ENCODE measurements at places on chromosomes 1 and 21. TPM values are rescaled to one million over a fixed set of nuclear protein-coding genes. Genes with fewer than 3 reads are reported as not detected.
A peak's percentile ranks its signal among the peaks of the same experiment; 100 is the strongest.

The SLC6A9 gene
- 12.9 TPM for total RNA-seq

The IBA57 gene
- 3.7 TPM for total RNA-seq

The NBPF20 gene
- total RNA-seq = 2.5 TPM

The MYBPH gene
- total RNA-seq = not detected

The TNFSF4 gene
- total RNA-seq = 3.1 TPM

The SPSB1 gene
- 11.6 TPM for total RNA-seq

The NUF2 gene
- total RNA-seq = 60.3 TPM

The AGO4 gene
- 8.1 TPM for total RNA-seq

The TNNI3K gene
- total RNA-seq = 0.17 TPM

The MSH4 gene
- total RNA-seq = 0.10 TPM

The LEMD1 gene
- total RNA-seq = not detected

GRCh38 chr1:61184040-61184713 lies 101.8 kb downstream of the NFIA start:
- no peak for DNase-seq

GRCh38 chr1:237834461-237834860 lies 56.3 kb downstream of the ZP4 start:
- no peak for DNase-seq

GRCh38 chr21:32494934-32495709 lies 82.6 kb downstream of the EVA1C start:
- no peak for DNase-seq

DNA sequence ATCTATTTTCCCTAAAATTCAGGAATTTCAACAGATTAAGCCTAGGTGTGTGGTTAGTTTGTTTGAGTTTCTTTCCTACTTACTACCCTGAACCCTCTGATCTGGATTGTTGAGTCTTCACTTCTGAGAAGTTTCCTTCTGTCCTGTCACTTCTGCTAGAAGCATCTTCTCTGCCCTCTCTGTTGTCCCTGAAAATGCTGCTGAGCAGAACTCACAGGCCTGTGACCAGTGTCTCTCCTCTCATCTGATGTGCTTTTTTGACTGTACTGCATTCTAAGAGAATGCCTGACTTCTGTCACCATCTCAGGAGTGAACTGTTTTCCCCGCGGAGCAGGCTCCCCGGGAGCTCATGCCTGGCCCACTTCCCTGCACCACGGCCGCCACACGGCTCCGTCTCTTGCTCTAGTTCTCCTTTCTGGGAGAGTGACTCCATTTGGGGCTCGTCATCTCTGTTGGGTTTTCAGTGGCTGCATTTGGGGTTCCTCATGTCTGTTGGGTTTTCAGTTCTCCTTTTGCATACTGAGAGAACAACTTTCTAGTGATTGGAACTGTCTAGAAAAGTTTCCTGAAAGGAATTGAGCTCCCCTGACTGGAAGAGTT lies 77.9 kb downstream of the POFUT2 start:
- DNase-seq = no peak

- no peak for DNase-seq
Measured at GRCh38 chr1:217032715-217033367, 309.6 kb upstream of the ESRRG start.

GRCh38 chr1:156119503-156120209 lies 5.1 kb downstream of the LMNA start:
- no peak for DNase-seq

- DNase-seq = no peak
Measured at GRCh38 chr1:207752456-207752998, 673 bp downstream of the CD46 start.

DNA sequence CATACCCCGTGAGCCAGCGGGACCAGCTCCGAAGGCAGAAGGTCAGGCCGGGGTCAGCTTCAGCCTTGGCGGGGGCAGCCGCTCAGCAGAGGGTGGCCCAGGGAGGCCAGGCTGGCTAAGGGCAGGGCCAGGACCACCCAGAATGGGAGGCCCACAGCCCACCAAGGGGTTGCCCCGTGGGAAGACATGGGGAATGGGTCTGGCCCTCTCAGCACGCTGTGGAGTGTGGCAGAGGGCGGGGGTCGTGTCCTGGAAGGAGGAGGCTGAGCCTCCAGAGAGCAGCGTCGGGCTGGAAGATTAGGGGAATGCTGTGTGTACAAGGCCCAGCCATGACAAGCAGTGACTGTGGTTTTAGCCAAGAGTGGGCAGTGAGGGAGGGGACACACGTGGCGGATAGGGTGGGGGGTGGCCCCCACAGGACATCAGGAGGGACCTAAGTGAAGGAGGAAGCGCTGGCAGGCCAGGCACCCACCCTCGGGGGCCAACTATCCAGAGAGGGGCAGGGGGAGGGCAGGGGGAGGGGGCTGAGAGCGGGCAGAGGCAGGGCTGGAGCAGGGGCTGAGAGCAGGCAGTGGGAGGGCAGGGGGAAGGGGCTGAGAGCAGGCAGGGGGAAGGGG lies 43.9 kb upstream of the POFUT2 start:
- no peak for DNase-seq

DNA sequence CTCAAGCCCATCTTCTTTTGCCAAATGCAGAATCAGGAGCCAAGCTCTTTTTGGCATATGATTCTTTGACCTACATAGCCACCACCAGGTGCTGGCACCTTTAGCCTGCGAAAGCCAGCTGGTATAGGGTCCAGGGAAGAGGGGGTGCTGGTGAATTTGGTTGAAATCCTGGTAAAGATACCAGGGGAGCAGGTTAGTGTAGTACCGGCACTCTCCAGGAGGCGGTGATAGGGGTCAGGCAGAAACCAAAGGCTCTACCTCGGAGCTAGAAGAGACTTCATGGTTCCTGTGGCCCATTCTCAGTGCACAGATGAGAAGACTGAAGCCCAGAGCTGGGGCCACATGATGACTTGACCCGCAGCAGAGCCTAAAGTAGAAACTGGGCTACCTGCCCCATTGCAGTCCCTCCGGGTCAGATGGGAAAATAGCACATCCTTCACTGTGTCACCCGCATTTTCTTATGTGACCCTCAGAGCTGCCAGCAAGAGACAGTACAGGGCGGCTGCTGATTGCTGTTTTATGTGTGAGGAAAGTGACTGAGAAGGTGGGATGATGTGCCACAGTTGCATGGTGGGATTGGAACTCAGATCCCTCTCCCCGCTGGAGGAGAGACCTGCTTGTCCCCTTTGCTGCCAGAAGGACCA lies 36.0 kb upstream of the IL19 start:
- peak; percentile 40 for DNase-seq

DNA sequence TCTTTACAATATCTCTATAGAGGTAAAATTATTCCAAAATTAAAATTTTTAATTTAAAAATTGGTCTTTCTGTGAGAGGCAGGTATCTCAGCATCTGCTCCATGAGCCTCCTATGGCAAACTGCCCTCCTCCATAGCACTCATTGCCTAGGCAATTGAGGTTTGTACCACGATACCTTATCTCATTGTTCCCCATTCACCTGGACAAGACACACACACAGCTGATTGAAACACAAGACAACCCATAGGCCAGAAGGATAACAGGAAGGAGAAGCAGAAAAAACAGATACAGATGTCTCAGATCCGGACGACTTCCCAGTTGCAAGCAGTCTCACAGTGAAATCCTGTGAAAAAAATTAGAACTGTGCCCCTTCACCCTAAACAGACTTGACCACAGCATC lies 24.3 kb downstream of the RHBDL2 start:
- no peak for DNase-seq

DNA sequence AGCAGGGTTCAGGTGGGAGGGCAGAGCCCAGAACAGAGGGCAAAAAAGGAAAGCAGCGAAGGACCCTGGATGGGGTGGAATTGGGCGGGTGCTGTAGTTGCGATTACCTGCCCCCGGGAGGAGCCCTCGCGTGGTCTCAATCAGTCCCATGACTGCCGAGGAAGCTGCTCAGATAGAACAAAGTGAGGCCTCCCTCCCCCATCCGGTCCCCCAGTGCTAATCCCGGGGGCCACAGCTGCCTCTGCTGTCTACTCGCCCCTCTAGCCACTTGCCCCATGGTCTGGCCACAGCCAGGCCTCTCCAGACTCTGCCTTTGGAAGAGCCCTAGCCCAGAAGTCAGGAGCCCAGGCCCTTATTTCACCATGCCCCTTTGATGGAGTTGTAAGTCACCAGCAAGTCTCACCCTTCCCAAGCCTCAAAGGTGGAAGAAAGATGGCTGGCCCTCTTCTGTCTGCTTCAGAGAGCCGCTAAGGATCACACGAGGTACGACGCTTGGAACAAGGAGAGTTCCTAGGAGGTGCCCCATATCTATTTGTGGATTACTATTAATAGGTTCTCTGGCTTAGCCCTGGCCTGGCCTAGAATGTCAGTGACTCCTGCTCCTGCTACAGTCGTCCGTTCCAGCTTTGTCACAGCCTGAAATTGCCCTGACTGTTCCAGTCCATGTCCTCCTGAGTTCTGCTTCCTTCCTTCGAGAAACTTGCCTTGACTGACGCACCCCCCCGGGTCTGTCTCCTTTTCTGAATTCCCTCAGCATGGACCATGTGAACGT lies 16.4 kb downstream of the ECHDC2 start:
- DNase-seq = no peak

DNA sequence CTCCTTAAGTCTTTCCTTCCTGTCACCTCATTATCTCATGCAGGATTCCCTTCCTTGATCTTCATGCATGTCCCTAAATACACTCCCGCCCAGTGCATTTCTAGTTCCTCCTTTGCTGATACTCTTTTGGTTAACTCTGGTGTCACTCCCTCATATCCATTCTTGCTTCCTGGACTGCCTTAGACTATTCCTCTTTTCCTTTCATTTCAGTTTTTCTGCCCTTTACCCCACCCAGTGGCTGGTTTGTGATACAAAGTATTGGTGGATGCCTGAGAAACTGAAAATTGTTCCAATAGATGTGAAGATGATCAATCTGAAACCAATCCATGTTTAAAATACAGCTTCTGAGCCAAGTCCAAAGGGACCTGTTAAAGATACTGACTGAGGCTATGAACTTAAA lies 553.8 kb upstream of the CAMK1G start:
- DNase-seq = no peak

GRCh38 chr21:45831991-45832740 lies 149.4 kb upstream of the COL6A1 start:
- DNase-seq = no peak

- DNase-seq = no peak
Measured at GRCh38 chr1:201825245-201825644, 3.7 kb upstream of the IPO9 start.

- no peak for DNase-seq
Measured at GRCh38 chr1:115086176-115086830, 3.0 kb downstream of the TSPAN2 start.

DNA sequence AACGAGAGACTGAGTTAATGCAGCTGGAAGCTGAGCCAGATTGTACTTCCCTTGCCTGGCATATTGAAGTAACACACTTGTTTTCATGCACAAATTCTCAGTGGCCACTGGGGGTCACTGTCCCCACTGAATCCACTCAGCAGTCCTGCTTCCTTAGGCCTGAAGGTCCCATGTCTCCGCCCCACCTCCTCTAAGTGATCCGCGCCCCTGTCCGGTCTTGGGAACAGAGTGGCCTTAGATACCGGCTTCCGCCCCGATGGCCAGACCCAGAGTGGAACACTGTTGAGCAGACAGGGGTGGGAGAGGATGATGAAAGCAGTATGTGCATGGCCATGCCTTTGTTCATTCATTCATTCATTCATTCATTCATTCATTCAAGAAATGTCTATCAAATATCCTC lies 34.8 kb downstream of the CHAF1B start:
- peak; percentile 72 for DNase-seq

DNA sequence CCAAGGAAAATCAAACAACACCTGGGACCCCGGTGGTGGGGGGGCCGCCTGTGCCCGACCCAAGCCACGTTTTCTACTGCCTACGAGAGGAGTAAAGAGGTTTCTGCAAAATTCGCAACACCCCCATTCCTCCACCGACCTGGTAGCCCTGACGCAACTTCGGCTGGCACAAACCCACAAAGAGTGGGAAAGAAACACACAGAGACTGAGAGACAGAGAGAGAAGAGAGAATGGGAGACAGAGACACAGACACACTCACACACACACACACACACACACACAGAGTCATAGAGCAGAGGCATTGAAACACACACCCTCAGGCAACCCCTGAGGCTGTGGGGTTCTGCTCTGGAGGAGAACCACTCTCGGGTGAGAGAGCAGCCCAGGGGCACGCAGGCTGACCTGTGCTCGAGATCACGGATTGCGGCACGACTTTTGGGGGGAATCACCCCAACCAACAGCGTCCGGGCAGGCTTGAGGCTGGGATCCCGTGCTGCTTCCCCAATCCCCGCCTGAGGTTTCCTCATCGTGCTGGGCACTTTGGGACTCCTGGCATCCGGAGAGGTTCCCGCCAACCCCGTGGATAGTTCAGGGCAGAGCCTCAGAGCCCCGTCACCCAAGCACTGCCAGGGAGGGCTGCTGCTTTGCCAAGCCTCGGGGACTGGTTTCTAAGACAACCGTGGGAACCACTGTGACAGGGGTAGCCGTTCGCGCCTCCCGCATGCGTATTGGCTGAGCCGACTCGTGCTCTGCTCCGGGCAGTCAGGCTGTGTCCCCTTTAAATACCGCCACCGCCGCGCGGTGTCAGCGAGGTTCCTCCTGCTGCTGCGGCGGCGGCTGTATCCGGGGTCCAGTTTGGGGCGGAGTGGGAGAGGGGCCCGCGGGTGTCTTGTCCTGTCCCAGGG lies 682.4 kb upstream of the TPTE start:
- no peak for DNase-seq

- no peak for DNase-seq
Measured at GRCh38 chr1:17485281-17485680, 45.8 kb upstream of the RCC2 start.

DNA sequence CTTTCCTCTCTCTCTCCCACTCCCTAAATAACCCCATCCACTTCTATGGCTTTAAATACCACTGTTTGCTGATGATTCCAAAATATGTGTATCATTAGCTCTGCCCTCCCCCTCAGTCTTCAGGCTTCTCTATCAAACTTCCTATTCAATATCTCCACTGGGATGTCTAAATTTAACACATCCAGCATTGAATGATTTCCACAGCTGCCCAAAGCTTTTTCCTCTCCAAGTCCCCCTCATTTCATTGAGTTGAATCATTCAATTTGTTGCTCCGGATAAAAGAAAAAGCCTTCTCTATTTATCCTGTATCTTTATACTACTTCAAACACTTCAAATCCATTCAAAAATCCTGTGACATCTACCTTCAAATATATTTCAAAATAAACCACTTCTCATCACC lies 225.0 kb downstream of the SEC16B start:
- no peak for DNase-seq

GRCh38 chr21:14962217-14962616 lies 102.6 kb downstream of the NRIP1 start:
- DNase-seq = no peak

DNA sequence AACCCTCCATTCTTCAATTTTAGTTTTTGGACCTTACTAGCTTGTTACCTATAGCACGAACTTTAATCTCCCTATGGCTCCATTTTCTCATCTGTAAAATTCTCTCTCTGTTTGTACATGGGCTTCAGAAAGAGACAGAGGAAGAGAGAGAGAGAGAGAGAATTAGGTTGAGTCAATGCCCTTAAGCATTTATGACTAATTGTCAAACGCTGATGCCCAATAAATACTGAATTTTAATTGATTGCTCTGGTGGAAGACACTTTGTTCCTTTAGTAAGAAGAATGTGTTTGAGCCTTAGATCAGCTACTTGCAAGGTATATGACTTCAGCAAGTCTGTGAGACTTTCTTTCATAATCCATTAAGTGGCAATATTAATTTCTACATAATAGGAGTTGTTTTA lies 743.1 kb upstream of the ADGRL4 start:
- DNase-seq = no peak
